Activated CD4-positive, CD25-positive, alpha-beta regulatory T cell (primary cell): ENCODE measurements at places on chromosomes 6 and 20.
A peak's percentile ranks its signal among the peaks of the same experiment; 100 is the strongest.

DNA sequence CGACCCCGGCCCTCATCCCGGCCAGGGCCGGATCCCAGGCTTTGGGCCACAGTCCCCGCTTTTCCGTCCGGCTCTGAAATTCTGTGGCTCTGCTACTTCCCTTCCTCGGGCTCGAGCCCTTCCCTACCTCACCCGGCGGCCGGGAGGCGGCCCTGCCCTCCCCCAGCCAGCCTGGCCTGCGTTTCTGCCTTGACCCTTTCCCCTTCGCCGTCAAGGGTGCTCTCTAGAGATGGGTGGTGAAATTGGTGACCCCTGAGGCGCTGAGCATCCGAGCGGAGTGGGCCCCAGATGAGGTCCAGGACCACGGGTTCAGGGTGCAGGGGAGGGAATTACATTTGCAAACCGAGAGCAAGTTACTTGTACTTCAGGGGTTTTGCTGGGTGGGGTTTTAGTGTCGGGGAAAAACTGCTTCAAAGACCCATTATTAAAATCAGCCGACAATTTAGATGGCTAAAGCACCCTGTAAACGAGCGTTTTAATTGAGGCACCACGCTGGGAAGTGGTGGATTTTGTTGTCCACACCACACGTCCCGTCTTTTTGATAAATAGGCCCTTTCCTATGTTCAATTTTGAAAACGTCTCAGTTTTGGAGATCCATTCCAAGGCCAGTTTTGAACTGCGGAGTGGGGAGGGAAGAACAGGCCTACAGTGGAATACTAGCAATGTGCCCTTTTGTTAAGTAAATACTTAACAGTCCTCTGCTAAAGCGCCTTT, 9.9 kb downstream of the TFAP2A start:
- no peak for DNase-seq

DNA sequence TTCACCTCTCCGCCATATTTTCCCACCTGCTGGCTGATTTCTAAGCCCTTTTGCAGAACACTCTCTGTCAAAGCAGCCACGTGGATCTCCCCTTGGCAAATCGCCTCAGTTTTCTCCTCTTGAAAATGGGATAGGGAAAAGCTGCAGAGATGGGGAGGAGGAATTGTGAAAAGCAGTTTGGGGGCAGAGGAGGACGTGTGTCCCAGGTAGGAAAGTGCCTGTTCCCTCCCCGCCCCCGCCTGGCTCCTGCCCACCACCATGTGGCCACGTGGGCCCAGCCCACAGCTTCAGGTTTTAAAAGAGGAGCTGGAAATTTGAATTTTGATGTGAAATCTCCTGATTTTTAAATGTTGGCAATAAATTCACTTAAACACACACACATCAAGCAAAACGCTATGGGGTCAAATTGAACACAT, 3.6 kb upstream of the CEBPB start:
- DNase-seq, result no peak

DNA sequence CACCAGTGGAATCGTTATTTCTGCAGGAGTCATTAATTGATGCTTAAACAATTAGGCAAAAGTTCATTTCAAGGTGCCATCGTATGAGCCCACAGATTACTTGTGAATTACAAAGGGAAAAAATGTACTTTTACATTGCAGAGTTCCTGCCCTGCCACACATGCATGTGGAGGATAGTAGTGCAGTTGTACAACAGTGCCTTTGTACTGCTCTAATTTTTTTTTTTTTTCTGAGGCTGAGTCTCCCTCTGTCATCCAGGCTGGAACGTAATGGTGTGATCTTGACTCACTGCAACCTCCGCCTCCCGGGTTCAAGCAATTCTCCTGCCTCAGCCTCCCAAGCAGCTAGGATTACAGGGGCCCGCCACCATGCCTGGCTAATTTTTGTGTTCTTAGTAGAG, 26.0 kb upstream of the SYNJ2 start:
- no peak for DNase-seq

GRCh38 chr6:36633370-36633769, 39.2 kb downstream of the SRSF3 start:
- DNase-seq, result no peak

DNA sequence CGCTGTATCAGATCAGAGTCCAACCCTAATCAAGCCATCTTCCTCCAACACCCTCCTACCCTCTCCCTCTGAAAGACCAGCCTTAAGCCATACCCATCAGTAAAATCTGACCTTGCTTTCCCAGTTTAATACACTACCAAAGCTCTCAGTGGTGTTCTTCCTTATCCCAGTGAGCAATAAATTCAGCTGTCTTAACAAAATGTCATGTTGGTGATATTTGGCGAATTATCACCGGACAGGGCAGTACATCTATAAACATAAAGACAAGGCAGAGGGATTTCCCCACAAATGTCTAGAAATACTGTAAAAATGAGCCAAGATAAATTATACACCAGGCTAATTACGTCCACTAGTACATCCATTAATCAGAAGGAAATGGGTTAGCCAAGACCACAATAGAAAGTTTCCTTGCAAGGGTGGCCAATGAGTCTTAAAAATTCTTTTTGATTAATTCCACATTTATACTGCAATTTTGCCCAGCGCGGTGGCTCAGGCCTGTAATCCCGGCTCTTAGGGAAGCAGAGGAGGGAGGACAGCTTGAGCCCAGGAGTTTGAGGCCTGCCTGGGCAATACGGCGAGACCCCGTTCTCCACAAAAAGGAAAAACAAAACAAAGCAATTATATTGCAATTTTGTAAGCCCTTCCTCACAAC, 905 bp downstream of the RARS2 start:
- no peak for DNase-seq

DNA sequence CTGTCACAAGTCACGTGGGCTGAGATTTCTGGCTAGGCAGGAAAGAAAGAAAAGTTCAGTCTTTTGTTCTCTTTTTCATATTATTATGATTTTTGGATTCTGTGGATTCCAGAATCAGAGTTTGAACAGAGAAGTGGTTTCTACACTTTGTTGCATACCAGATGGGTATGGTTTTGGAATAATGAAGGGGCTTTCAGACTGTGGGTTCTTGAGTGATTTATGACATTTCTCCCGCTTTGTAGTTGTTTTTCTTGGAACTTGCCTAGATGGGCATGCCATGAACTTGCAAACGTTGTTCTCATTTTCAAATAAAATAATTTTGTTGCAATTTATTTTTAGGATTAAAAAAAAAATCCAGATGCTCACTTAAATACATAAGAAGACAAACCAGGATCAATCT, 34.4 kb downstream of the CBFA2T2 start:
- no peak for DNase-seq

GRCh38 chr6:127299522-127300240, 33.0 kb downstream of the RNF146 start:
- no peak for DNase-seq

GRCh38 chr6:94215552-94215951, 796.2 kb upstream of the EPHA7 start:
- DNase-seq, result no peak

GRCh38 chr6:34462551-34462971, 3.3 kb upstream of the PACSIN1 start:
- DNase-seq, result no peak

DNA sequence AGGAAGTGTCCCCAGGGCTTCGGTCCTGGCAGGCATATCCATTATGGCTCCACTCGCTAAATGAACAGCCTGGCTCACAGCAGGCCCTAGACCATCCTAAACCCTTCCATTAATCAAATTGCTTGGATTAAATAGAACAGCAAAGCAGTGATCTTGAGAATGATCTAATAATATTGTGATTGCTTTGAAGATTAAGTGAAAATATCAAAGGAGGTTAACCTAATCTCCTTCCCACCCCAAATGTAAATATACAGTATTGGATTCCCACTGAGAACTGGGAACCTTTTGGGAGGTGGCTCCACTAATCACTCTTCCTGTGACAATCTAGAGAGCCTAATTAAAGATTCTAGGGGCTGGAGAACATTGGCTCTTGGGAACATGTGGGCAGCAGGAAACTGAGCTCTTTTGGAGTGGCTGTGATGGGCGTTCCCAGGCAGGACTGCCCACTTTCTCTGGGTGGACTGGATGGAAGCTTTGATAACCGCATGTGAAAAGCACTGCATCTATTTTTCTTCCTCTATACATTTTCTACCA, 68.3 kb upstream of the FRMD1 start:
- no peak for DNase-seq

DNA sequence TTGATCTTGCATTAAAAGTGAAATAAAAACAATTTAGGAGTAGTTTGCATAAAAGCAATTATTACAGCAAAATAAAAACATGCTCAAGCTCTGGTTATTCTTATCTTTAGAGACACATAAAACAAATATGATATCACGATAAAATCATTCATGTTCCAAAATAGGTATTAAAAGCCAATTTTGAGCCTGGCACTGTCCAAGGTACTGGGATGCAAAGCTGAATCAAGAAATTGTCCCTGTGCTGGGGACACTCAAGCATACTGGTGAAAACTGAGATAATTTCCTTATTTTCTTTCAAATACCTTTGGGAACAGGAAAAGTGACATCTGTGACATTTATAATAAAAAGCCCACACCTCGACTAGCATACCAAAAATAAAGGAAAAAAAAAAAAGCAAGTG, 931 bp upstream of the MTCL3 start:
- DNase-seq, result no peak

GRCh38 chr6:17957498-17957897, 29.9 kb downstream of the KIF13A start:
- DNase-seq, result no peak

- no peak for DNase-seq
These were observed 101.2 kb upstream of the SIRPG start for GRCh38 chr20:1758765-1759164.

DNA sequence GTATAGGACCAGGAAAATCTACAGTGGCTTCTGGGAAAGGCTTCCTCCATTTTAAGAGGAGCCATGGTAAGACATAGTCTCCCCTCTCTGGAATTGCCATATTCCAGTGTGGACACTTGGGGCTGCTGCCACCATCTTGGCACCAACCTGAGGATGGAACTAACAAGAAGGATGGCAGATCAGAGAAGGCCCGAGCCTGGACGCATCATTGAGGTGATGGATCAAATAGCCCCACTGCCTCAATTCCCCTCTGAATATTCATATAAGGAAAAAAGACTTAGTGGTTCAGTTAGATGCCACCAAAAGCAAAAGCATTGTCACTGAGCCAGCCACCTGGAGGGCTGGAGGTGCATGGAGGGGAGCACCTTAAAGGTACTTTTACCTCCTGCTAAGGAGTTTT, 25.9 kb downstream of the PLAGL2 start:
- DNase-seq, result no peak

- peak; percentile 2 for DNase-seq
These were observed 15.7 kb upstream of the NHSL1 start for GRCh38 chr6:138514860-138515540.

- DNase-seq, result no peak
These were observed 648.8 kb upstream of the AGPAT4 start for GRCh38 chr6:161922631-161923119.

GRCh38 chr6:139175389-139175948, 40.6 kb downstream of the HECA start:
- no peak for DNase-seq

DNA sequence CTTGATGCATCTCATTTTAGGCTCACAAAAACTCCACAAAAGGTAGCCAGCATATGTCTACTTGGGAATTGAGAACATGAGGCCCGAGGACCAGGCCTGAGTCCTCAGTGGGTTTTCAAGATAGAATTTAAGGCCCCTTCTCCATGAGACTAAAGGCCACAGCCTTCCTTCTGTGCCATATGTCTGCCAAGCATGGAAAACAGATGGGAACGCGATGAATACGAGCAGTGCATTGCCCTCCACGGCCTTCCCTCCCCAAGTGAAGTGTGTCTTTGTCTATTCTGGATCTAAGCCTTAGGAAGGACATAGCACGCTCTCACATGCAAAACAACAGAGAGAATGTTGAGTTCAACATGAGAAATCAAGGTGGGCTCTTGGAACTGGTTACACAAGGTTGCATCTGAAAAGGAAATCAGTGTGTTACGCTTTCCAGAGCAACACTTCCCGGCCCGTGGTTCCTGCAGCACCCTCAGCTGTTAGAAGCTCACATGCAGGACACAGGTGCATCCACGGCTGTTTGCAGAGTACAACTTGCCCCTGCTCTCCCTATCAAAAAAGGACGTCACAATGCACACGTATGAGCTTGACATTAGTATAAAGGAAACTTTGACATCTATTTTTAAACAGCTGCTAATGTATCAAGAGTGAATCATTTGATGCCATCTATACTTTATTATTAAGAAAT, 229.9 kb downstream of the NRN1 start:
- DNase-seq, result no peak

DNA sequence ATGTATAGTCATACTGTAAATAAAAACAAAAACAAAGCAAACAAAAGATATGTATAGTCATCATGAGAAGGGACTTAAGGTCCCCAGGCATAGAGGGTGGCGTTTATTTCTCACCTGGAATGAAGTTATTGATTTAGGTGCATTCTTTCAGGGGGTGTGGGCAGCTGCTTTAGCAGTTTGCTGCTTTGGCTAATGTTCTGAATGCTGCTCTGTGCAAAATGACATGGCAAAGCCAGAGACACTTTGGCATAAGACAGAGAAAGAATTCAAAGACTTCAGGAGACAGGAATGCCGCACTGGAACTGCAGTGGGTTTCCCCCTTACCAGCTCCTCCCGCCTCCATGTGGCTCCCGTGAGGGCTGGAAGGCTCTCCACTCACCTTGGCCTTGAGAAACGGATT, 36.4 kb upstream of the NELFCD start:
- DNase-seq, result no peak

DNA sequence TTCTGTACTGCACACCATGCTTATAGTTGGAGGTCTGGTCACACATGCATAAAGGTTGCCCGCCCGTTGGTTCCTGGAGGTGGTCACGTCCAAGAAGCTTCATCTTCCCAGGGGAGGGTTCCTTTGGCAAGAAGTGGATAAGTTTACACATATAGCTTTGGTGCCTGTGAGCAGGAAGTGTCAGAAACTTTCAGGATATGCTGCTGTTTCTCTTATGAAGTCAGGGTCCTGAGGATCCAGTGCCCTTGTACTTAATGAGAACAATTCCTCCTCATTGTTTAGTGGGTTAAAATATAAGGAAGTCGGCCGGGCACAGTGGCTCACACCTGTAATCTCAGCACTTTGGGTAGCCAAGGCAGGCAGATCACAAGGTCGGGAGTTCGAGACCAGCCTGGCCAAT, 115.5 kb upstream of the DUSP22 start:
- no peak for DNase-seq

- no peak for DNase-seq
These were observed 50.1 kb downstream of the SLC9A8 start for GRCh38 chr20:49862607-49863200.

GRCh38 chr20:62524505-62524911, 48.7 kb upstream of the GATA5 start:
- no peak for DNase-seq

DNA sequence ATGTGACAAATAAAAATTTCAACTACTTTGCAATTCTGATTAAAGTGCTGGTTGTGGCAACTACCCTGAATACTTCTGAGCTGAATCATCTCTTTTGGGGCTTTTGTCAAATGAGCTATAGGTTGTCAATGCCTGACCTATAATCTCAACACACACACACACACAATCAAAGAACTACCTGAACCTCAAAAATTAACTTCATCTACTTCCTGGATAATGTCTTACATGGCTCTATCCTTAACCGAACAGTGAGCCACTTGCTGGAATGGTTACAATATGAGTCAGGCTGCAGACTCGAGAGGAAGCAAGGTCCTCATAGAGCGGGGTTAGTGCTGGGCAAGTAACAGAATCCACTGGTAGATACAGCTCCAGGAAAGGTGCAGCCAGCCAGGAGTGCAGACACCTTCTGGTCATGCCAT, 70.6 kb upstream of the DST start:
- no peak for DNase-seq

GRCh38 chr6:128754658-128755256, 128.2 kb upstream of the LAMA2 start:
- no peak for DNase-seq
